ENCODE measurements at places on chromosomes 16 and 17.
A peak's percentile ranks its signal among the peaks of the same experiment; 100 is the strongest.

- DNase-seq, result no peak
Measured at GRCh38 chr17:42106009-42106408, 6.5 kb downstream of the DHX58 start.

DNA sequence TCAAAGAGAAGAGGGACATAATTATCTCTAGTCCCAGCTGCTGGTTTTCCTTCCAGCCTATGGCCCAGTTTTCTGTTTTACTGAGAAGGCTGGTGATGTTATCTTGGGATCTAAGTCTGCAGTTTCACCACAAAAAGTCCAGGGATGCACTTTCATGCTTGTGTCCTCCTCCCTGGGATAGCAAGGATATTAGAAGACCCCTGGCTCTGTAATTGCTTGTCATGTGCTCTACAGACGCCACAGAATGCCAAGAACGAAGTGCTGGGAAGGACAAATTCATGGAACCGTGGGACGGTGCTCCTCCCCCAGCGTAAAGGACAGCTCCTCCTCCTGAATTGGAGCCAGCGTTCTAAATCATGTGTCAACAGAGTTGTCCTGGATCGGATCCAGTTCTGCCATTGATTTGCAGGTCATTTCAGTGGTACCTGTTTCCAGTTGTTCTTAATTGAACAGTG is 8.6 kb downstream of the MAPT start:
- DNase-seq, result no peak

GRCh38 chr17:8122422-8122923 is 1.4 kb downstream of the HES7 start:
- no peak for DNase-seq

DNA sequence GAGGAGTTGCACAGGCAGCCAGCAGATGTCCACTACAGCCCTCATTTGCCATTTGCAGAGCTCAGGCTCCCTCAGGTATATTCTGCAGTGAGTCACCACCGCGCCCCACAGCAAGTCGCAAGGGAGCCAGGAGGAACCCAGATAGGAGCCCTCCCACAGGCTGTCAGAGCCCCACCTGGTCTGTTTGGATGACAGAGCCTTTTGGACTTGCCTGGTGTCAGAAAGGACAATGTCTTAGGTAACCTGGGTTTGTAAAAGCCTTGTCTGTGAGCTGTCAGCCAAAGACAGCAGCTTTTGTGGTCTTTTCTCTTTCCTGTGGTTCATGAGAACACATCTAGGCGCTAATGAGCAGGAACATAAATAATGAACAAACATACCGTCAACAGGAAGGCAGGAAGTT is 70.9 kb downstream of the GNAO1 start:
- DNase-seq, result no peak

DNA sequence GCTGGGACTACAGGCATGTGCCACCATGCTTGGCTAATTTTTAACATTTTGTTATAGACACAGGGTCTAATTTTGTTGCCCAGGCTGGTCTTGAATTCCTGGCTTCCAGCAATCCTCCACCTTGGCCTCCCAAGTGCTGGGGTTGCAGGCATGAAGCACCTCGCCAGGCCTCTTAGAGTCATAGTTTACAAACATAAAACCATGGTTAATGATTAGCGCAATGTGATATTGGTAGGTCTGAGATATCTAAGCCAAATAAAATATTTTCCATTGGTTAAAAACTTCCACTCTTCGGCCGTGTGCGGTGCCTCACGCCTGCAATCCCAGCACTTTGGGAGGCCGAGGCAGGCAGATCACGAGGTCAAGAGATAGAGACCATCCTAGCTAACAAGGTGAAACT is 16.6 kb downstream of the TXNDC11 start:
- DNase-seq, result no peak

DNA sequence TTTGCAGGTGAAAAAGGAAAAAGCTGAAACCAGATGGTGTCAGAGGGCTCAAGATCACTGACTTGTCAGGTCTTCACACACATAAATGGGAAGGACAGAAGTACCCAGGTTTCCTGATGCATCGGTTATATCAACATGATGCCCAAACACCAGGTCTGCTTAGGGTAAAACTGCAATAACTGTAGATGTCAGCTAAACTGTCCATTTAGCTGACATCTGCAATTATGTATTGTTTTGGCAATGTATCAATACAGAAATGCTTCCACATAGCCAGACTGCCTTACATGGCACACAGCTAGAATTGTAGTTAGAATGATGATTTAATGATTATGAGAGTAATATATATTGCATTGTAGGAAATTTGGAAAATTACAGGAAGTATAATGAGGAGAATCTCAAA is 5.0 kb downstream of the ACSM3 start:
- no peak for DNase-seq

DNA sequence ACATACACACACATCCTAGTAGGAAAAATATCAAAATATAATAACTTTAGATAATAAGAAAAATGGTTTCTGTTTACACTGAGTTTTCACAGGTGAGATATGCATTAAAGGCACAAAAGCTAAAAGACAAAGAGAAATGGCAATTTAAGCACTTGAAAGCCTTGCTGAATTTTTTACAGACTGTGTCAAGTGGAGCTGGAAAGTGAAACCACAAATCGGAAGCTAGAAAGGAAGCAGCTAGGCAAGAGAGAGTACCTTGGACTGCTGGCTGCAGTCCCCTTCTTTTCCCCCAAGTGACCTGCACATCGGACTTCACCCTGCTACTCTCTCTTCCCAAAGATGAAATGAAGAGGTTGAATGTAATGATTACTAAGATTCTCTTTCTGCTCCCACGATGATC is 135.1 kb downstream of the CDH13 start:
- DNase-seq, result no peak

GRCh38 chr17:57785022-57785421 is 39.9 kb upstream of the CCDC182 start:
- no peak for DNase-seq

DNA sequence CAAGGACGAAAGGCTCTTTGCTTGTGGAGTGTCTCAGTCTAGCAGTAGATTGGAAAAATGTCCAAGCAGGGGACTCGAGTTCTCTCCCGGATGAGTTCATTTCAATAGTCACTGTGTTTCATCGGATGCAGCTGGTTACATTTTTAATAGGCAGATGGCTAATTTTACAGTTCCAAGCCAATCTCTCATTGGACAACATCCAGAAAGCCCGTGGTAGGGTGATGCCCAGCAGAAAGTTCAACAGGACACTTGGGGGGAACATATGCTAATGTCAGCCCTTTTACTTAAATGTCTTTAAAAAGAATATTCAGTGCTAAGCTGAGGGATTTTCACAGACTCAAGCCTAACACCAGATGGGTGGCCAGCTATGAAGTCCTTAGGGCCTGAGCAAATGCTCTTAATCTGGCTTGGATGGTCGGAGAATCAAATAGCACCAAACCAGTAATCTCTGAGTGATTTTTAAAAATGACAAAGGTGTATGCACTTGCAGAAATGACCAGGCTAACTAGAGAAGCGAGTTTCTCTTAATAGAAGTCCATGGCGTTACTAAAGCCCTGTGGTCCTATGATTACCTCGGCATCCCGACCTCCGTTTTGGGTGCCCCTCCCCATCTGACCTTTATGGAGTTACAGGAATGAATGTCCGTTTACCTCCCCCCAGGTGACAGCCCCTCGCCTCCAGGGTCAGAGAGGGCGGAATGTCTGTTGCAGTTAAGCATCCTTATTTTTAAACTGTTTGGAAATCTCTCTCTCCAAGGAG is 289.2 kb upstream of the SALL1 start:
- DNase-seq, result no peak

DNA sequence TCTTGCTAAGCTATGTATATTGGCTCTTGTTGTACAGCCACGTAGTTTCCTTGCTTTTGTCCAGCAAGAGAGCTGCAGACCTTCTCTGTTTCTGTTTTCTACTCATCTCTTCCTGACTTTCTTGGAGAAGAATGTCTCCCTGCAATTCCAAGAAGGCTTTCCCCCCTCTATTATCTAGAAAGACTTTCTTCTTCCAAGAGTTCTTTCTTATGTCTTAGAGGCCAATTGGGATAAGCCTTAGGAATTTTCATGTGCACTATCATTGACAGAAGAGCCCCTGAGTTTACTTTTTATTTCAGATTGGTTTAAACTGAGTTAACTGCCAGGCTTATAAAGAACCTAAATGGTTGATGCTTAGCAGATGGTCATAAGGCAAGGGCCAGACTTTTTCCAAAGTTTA is 9.0 kb downstream of the CAPNS2 start:
- no peak for DNase-seq

DNA sequence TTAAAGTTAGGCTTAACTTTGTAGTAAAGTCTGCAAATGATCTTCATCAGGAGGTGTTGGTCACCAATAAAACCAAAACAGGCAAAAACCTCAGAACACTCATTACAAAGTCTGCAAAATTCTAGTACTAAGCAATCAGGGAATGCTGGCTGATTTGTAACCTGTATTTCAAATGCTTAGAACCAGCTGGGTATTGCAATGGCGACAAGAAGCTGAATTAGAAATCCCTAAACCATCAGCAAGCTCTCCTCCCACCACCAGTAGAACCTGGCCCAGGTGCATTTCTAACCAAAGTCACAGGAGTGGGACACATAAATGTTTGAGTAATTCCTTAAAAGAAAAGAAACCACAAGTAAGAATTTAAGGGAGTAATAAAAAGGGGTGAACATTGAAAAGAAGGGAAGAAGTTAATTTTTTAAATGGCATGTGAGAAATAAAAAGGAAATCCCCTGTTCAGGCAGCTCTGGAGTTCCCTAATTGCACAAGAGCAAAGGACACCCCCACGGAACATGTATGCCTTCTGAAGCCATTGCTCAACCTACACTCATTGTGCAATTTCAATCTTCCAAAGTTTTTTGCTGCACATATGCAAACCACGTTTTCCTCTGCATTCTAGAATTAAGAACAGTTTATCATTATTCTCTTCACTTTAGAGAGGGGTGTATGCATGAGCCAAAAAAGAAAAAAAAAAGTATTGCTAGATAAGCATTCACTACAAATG is 102.9 kb downstream of the HIC1 start:
- no peak for DNase-seq

GRCh38 chr17:9003355-9004131 is 17.8 kb upstream of the NTN1 start:
- no peak for DNase-seq

DNA sequence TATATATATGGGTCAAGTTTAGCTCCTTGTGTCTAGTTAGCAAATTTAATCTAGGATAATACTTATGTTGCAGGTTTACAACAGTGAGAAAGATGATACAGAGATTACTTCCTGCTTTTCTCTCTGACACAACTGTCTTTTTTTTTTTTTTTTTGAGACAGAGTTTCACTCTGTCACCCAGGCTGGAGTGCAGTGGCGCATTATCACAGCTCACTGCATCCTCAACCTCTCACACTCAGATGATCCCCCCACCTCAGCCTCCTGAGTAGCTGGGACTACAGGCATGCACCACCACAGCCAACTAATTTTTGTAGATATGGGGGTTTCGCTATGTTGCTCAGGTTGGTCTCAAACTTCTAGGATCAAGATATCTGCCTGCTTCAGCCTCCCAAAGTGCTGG is 706.9 kb upstream of the SOX9 start:
- DNase-seq, result no peak

GRCh38 chr17:29705386-29705785 is 82.7 kb upstream of the CORO6 start:
- DNase-seq, result no peak

DNA sequence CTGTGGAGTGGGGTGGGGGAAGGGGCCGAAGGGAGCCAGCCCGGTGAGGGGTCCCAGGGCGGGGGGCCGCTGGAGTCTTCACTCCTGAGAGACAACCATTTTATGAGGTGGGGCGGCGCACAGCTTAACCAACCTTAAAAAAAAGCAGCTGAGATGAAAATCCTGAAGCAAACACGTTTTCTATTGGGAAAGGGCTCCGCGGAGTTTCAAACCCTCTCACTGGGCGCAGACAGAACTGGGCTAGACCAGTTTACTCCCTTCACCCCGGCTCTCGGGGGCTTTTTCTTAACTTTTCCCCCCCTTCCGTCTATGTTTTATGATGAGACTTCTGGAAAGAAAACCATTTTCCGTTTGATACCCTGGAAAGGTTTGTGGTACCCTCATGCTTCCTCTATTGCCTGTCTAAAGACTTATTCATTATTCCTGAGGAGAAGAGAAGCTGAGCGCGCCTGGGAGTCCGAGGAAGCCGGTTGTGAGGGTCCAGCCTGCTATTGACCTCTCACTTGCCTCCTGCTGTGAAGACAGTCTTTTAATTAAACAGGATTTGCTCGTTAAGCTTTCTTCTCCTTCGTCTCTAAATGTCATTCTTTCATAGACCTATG is 482 bp upstream of the SSH2 start:
- DNase-seq, result peak; percentile 90

Data from NCI-H526 treated with DMSO at 0.1 percent for 48 hours (cell line).